CD4-positive, alpha-beta T cell treated with Interleukin-4 for 1 hour (primary cell): ENCODE measurements at places on chromosomes 2 and 18.

- no peak for DNase-seq
Observed at GRCh38 chr18:46336278-46337111, 232.3 kb downstream of the HAUS1 start.

DNA sequence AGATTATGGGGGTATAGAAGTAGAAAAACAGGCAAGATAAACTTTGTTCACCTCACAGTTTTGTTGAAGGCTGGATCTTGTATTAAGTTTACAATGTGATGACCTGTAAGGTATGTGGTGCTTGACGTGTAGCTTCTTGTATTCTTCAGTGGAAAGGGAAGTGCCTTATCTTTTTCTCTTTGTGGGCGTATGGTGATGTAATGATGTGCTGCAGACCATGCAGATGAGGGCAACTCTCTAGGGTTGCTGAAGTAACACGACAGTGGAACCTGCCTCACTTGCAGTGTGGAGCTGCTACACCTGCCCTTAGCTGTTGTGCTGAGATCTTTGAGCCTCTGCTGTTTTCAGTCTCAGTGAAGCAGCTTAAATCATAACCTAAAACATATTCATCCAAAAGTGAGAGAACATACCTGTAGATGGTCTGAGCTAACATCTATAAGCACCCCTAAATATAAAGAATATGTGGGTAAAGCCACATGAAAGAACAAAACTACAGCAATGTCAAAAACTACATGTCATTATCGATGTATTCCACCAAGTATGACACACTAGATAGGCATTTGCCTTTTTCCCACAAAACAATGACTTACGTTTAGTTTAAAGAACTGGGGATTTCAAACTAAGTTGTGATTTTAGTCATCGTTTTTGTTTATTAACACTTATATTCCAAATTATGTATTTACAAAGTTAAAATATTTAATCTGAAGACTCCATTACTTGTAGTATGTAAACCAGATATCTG lies 1144.1 kb downstream of the CNTNAP5 start:
- DNase-seq = no peak

DNA sequence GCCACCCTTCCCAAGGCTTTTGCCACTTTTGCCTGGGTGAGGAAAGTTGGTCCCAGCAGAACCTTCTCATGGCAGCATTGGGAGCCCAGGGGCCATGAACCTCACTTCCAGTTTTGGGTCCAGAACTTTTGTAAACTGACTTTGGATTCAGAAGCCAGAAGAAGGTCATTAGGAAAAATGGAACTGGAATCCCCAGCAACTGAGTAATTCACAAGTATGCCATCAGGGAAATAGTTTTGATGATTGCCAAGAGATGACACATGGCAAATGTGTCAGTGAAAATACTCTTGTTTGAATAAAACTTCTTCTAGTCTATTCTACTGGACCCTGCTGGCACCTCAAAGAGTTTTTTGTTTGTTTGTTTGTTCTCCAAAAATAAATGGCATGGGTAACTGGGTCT lies 203.7 kb downstream of the SETBP1 start:
- DNase-seq = no peak

DNA sequence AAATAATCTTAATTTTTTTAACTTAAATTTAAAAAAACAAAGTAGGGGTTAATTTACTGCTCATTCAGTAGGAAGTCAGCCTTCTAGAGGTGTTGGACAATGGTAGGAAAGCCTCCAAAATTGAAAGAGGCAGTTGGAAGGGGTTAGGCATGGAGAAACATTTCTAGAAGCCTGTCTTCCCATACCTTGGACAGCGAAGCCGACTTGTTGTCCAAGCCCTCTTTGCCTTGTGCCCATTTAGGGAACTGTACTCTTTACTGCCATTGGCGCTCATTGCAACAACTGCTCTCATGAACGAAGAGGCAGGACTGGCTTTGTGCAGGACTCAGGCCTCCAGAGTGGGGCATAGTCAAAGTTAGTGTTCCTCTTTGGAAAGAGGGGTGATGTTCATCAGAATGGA lies 333.3 kb downstream of the HRH4 start:
- no peak for DNase-seq
